ENCODE measurements at places on chromosomes 4 and X.

GRCh38 chrX:7941390-7942042, 14.3 kb upstream of the PNPLA4 start:
- DNase-seq: no peak

DNA sequence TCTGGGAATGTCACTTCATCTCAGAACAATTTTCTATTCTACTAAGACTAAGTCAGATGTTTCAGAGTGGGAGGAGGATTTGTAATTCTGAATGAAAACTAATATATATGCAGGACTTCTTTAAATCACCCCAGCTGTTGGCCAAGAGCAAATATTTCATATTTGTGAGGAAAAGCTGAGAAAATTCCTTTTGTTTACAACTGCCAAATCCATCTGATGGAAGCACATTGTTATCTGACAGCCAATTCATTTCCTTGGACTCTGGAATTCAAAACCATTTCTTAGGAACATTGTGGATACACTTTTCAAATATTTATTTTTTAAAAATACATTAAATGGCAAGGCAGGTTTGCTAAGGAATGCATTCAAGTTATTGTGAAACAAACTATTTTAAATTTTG, 8.0 kb downstream of the SLIT2 start:
- DNase-seq: no peak

- DNase-seq: no peak
Measured at GRCh38 chr4:15376145-15376544, 51.7 kb upstream of the C1QTNF7 start.

- DNase-seq: no peak
Measured at GRCh38 chr4:21248331-21248730, 548.1 kb downstream of the PACRGL start.

- DNase-seq: no peak
Measured at GRCh38 chr4:5429747-5430146, 278.6 kb downstream of the EVC2 start.

DNA sequence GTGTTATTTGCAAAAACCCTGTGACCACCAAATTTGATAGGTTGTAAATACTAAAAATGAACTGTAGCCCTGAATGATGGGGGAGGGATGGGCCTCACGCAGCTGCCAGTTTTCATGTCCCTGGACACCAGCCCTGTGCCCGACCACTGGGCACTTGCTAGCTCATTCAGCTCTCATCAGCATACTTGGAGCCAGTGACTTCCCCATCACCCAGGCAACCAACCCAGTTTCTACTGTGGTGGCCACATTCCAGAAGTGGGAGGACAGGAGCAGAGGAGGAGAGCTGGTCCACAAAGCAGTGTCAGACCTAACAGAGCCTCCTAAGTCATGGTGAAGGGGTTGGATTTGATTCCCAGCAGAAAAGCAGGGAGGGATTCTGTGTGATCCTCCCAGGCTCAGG, 128.2 kb downstream of the CPEB2 start:
- no peak for DNase-seq

DNA sequence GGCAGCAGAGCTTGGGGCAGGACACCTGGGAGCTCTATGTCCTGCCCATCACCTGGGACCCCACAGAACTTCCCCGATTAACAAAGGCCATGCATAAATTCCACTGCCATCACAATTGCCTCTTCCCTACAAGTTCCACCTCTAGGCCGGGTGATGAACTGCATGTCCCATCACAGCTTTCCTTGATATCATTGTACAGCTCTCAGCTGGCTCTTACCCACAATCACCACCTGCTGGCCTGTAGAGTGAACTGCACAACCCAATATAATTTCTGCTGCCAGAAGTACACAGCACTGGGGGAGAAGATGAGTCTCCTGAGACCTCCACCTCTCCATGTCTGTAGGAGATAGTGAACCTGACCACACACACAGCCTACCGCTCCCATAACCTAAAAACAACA, 285.0 kb upstream of the AADAT start:
- no peak for DNase-seq

GRCh38 chr4:189124149-189124758, 816.4 kb upstream of the FRG1 start:
- no peak for DNase-seq

DNA sequence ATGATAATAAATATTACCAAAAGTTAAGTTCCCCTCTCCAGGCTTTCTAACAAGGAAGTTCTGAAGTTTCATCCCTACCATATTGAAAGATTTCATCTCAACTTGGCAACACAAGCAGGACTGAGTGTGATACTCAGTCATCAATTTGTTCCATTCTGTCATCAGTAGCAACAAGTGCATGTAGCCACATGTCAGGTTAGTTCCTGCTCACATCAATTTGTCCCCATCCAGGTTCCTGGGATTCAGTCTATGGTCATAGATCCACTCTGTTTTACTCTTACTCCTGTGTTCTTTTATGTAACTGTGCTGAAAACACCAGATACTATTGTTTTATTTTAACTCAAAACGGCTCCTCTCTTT, 22.2 kb downstream of the SMPX start:
- DNase-seq: no peak

DNA sequence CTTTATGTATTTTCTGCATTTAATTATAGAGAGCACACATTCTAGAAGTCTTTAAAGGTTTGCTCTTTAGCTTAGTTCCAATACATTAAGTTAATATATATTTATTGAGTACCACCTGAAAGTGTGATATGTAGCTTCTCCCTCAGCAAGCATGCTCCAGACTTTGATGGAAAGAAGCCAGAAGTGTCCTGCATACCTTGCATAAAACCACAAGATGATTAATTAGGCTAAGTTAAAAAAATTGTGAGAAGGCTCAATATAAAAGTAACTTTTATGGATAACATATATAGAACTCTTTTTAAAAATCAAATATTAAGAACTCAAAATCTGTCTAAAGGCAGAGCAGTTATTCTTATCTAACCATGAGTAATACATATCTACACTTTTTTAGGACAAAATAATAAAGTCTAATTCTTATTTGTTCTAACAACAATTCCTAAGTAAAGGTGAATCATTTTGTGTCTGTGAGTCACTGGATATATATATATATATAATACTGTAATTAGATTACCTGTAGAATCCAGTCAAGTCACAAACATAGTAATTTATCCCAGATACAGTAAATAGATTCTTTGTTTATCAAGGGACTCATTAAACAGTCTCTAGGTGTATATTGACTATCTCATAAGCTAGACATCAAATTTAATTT, 51.2 kb downstream of the INTS12 start:
- DNase-seq: no peak

DNA sequence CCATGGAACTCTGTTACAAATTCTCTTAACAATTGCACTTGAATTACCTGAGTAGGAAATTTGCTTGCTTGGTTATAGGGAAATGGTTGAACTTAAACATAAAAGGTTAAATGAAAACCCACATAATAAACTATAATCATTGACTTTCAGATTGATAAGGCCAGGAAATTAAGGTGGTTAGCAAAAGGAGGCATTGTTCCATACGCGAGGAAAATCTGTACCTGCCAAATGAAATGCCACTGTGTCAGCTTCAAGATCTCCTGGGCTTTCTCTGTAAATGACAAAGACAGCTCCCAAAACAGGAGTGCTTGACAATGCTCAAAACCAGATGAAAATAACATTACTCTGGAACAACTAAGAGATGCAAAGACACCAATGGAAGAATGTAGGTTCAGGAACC, 125.5 kb upstream of the KLF3 start:
- no peak for DNase-seq

DNA sequence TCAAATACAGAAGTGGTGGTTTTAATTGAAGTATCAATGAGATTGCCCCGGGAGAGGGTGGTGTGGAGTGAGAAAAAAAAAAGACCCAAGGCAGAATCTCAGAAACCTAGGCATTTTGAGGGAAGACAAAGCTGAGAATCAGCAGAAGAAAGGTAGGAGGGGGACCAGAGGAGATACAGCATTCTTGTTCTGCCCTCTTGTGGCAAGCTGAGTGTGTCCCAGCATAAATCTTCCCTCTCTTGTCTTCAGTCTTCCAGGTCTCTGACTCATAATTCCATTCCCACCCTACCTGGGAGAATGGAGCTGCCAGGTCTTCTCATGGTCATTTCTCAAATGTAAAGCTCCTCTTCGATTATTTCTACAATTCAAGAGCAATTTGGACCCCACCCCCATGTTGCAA, 32.7 kb upstream of the MAGED1 start:
- no peak for DNase-seq

- DNase-seq: no peak
Measured at GRCh38 chr4:151930372-151930771, 169.6 kb upstream of the GATB start.

- DNase-seq: no peak
Measured at GRCh38 chr4:169340834-169341233, 70.1 kb upstream of the SH3RF1 start.

DNA sequence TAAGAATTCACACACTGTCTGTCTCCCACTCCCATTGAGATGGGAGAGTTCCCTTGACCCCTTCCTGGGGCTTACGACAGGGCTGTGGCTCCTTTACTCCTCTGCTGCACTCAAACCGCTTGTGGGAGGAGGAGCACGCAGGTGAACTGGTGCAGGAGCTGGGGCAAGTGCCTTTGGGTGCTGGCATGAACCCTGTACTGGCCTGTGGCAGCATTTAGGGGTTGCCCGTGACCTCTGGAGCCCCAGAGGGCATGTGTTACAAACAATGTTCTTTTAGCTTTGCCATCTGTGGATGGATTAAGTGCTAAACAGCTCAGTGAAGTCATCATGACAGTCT, 21.8 kb upstream of the FTHL17 start:
- DNase-seq: no peak

GRCh38 chr4:78079726-78080430, 22.8 kb downstream of the FRAS1 start:
- DNase-seq: no peak

DNA sequence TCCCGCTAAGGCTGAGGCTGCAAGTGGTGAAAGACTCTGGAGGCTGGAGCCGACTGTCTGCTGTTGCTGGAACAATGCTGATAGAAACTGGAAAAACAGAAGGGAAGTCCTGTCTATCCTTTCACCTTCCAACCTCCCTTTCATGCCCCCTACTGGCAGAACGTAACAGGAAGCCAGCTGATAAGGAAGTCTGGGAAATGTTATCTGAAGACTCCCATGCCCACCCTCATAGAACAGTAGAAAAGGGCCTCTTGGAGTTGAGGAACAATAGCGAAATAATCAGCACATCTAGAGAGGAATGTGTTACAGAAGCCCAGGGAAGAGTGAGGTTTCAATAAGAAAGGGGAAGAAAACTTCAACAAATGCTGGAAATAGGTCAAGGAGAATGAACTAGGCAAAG, 117.1 kb upstream of the DKK2 start:
- no peak for DNase-seq

DNA sequence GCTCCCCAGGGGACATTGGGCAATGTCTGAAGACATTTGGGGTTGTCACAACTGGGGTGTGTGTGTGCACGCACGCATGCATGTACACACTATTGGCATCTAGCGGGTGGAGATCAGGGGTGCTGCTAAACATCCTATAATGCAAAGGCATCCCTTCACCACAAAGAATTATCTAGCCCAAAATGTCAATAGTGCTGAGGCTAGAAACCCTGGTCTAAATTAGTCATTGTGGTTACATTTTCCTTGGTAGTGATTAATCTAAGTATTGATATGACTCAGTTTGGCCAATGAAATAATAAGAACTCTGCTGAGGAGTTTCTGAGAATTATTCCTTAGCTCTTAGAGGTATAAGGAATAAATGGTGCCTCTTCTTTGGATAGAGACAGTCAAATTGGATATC, 200.2 kb downstream of the CLCN4 start:
- DNase-seq: no peak

GRCh38 chrX:49001521-49002090, 458 bp downstream of the GRIPAP1 start:
- no peak for DNase-seq
